ENCODE measurements at places on chromosomes 3 and 15.

- peak; percentile 36 for DNase-seq
Measured at GRCh38 chr3:44906997-44907396, 32.6 kb downstream of the TGM4 start.

DNA sequence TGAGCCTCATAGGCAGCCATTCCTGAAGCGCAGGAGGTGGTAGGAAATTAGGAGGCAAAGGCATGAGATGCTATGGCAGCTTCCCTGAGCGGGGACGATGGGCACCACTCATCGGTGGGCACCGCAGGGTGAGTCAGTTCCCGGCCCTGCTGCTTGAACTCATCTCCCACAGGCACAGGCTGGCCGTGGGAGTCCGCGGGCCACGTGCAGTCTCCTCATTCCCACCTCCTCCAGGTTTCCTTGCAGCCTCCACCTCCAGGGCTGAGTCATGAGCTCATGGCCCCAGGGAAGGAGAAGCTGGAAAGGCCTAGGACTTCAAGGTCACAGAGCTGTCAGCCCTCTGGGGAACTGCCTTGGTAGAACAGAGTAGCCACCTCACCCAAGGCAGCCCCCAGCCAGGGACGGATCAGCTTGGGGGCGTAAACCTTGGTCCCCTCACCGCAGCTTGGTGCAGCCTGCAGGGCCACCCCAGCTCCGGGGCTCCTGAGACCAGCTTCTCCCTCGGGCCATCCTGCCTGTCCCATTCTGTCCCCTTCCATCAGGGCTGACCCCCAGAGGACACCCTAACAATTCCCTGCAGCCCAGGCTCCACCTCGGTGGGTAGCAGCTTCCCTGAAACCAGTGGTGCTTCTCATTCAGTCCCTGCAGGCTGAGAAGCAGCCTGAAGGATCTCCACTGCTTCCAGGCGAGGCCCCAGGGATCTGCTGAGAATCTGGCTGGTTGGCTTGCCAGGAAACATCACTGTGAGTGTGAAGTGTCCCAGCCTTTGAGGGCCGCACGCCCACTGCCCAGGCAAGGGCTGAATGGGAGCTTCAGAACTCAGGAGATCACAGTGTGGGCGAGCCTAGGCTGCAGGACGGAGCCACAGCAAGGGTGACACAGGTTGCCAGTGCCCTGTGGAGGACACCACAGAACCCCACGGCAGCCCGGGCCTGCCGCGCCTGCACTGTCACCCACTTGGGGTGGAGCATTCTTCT lies 150.7 kb upstream of the MEF2A start:
- DNase-seq = no peak

- no peak for DNase-seq
Measured at GRCh38 chr3:28934126-28934813, 346.6 kb upstream of the RBMS3 start.

- no peak for DNase-seq
Measured at GRCh38 chr3:40464339-40465110, 7.4 kb downstream of the RPL14 start.

DNA sequence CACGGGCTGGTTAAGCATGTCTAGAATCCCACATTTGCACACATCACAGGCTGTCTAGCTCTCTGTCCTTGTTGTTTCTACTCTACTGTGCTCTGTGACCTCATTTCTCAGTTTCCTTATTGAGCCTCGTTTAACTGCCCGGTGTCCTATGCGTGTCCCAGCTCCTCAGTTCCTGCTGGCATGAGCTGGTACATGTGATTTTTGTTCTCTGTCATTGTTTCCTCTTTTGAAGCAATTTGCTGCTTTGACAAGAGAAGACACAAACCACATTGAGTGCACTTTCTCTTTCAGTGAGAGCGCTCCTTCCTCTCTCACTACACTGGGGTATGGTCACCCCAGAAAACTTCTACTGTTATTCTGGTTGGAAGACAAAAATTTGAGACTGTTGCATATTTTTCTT lies 563.5 kb downstream of the PDCD6IP start:
- DNase-seq = no peak

GRCh38 chr3:56903231-56903782 lies 101.6 kb upstream of the ARHGEF3 start:
- DNase-seq = no peak

DNA sequence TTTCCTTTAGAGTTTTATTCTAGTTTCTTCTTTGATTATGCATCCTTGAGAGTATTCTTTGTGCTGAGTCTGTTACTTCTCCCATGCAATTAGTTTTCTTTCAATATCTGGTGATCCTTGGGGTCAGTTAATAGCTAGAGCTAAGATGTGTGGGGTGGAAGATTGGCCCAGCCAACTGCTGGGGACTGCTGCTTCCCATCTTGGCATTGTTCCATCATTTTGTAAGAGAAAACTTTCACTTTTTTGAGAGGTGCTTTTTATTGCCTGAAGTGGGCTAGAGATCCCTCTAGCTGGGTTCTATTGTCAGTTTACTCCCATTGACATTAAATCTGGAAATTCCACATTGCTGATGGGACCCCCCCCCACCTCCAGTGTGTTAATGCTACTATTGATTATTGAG lies 15.4 kb downstream of the BCL2L10 start:
- DNase-seq = peak; percentile 62

GRCh38 chr3:39122813-39123212 lies 15.3 kb downstream of the TTC21A start:
- no peak for DNase-seq

DNA sequence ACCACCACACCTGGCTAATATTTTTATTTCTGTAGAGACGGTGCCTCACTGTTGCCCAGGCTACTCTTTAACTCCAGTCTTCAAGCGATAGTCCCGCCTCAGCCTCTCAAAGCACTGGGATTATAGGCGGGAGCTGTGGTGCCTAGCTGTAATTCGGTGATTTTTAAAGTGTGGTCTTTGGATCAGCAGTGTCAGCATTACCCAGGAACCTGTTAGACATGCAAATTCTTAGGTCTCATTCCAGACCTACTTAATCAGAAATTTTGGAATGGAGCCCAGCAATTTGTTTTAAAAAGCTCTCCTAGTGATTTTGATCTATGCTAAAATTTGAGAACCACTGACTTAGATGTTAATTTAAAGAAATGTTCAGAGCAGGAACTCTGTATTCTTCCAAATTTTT lies 51.9 kb downstream of the GOLM2 start:
- DNase-seq = peak; percentile 93

DNA sequence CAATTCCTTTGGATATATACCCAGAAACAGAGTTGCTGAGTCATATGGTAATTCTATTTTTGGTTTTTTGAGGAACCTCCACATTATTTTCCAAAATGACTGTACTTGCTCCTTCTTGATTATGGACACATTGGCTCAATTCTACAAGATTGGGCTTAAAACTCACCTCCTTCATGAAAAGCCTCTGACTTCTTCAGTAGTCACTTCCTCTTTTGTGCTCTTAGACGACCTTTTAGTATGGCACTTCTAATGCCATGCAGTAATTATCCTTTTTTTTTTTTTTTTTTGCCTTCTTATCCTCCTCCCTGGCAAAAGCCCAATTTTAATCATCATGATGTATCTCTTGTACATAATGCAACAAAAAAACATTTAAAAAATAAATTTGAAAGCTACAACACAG lies 33.0 kb upstream of the ABHD17C start:
- no peak for DNase-seq

GRCh38 chr15:94887391-94887790 lies 656.0 kb downstream of the MCTP2 start:
- DNase-seq = peak; percentile 34

- DNase-seq = no peak
Measured at GRCh38 chr3:20776286-20776685, 590.3 kb upstream of the SGO1 start.

- DNase-seq = no peak
Measured at GRCh38 chr15:25427861-25428260, 11.0 kb downstream of the UBE3A start.

- DNase-seq = no peak
Measured at GRCh38 chr15:70269311-70269911, 171.7 kb upstream of the TLE3 start.

DNA sequence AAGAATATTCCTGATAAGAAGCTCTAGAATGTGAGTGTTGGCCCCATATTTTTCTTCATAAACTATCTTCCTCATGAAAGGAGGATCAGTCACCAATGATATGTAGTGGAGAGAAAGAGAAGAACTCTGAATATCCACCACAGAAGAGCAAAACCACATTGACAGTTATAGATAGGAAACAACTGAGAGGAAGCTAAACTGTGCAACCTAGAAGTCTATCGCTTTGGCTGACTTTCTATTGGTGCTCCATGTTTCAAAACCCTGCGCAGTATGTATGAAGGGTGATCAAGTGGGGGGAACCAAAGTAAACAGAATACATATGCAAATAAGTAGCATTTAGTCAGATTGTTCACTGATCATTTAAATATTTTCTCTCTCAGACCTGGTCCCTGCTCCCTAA lies 41.0 kb upstream of the ZNF280D start:
- no peak for DNase-seq

GRCh38 chr3:105847452-105847851 lies 21.4 kb downstream of the CBLB start:
- no peak for DNase-seq

DNA sequence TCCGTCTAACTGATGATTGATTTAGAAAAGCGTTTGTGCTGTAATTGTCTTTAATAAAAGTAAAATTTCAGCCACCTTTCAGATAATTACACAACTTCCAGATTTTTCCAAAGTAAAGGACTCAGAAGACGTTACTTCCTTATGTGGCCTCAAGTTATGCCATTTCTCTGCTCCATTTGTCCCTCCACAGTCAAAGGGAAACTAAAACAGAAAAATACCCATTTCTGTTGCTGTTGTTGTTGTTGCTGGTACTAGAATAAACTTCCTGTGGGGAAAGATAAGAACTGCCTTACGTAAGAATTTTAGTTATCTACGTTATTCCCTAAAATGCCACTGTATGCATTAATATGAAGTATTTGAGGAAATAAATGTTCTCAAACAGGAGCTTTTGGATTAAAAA lies 153.9 kb downstream of the P3H2 start:
- no peak for DNase-seq

GRCh38 chr15:64883997-64884511 lies 27.6 kb upstream of the ANKDD1A start:
- DNase-seq = peak; percentile 93

Measured in choroid plexus epithelial cell (primary cell).